ENCODE measurements at places on chromosomes 5 and 9.

DNA sequence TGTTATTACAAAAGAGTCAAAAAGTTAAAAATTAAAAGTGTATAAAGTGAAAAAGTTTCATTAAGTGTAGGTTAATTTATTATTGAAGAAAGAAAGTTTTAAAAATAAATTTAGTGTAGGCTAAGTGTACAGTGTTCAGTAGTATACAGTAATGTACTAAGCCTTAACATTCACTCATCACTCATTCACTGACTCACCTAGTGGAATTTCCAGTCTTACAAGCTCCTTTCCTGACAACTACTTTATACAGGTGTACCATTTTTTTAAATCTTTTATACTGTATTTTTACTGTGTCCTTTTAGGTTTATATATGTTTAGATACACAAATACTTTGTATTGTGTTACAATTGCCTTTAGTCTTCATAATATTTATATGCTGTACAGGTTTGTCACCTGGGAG lies 530.2 kb upstream of the FAM174A start:
- no peak for DNase-seq

GRCh38 chr9:109556061-109556460 lies 58.0 kb upstream of the PTPN3 start:
- DNase-seq, result no peak

- no peak for DNase-seq
These were observed 564.9 kb downstream of the SEMA5A start for GRCh38 chr5:8981016-8981415.

- no peak for DNase-seq
These were observed 1.7 kb downstream of the EBF1 start for GRCh38 chr5:159097784-159098602.

DNA sequence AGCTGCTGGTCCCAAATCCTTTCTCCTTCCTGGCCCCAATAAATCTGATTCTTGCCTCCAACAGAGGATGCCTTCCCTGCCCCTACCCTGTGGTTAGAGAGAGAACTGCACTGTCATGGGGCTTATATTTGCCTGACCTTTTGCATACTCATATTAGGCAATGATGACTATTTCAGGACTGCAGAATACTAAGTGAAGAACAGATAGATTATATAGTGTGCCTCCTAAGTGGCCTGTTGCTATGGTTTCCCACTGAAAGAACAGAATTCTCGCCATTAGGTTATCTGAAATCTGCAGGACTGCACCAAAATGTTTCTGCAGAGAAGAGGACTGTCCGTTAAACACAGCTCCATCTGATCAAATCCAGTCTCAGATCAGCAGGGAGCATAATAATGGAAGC lies 87.3 kb upstream of the CCNG1 start:
- DNase-seq, result no peak

DNA sequence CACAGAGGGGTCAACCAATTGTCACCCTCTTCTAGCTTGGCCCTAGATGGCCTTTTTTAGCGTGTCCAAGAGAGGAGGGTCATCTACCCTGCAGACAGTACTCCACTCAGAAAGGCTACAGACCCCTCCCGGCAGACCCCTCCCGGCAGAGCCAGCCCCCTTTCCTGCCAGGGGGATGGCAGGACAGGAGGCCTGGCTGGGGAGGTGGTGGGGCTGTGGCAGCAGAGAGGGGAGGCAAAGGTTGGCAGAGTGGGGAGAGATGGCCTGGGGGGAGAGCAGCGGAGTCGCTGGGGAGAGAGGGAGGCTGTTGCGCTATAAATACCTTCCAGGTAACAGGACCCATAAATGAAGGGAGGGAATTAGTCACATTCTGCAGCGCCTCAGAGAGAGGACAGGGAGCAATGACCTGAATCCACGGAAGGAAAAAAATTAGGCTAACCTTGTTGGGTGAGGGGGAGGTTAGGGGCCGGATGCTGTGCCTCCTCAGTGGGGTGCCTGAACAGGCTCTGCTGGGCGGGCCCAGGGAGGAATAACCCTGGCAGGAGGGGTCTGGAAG lies 32.9 kb upstream of the PSD2 start:
- DNase-seq, result no peak

- no peak for DNase-seq
These were observed 457.9 kb downstream of the RAB3C start for GRCh38 chr5:59040804-59041201.

GRCh38 chr5:88089719-88090390 lies 178.8 kb downstream of the TMEM161B start:
- no peak for DNase-seq

- no peak for DNase-seq
These were observed at the start of gene SH3GL2 for GRCh38 chr9:17578911-17579793. Gene SH3GL2, plus strand, starts transcription at chr9:17579066.

DNA sequence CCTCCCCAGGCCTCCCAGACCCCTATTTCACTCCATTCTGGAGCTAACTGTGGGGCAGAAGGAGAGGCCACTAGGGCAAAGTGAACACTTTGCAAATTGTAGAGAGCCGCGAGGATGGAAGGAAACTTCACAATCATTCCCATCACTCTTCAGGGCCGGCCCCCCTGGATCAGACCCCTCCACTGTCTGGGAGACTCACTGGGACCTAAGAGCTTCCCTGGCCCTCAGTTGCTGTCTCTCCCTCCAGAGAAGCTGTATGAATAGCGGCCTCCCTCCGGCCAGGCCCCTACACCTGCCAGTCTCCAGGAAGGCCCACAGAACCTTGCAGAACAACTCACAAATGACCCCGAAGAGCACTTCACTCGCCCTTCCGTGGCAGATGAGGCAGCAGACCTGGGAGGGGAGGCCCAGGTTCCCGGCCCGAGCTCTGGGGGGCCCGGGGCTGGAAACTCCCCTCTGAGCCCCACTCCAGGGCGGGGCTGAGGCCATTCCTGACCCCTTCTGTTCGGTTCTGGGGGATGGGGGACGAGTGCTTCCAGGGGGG lies 141.9 kb upstream of the IER5L start:
- DNase-seq, result no peak

GRCh38 chr5:95760273-95761191 lies 29.4 kb downstream of the RHOBTB3 start:
- no peak for DNase-seq

GRCh38 chr5:179749857-179750508 lies 17.4 kb downstream of the MAML1 start:
- DNase-seq, result no peak

GRCh38 chr9:93037476-93037971 lies 21.0 kb upstream of the SUSD3 start:
- DNase-seq, result no peak

GRCh38 chr5:58407042-58407719 lies 52.7 kb downstream of the PLK2 start:
- no peak for DNase-seq

GRCh38 chr5:671459-672328 lies 21.5 kb downstream of the TPPP start:
- peak; percentile 33 for DNase-seq

DNA sequence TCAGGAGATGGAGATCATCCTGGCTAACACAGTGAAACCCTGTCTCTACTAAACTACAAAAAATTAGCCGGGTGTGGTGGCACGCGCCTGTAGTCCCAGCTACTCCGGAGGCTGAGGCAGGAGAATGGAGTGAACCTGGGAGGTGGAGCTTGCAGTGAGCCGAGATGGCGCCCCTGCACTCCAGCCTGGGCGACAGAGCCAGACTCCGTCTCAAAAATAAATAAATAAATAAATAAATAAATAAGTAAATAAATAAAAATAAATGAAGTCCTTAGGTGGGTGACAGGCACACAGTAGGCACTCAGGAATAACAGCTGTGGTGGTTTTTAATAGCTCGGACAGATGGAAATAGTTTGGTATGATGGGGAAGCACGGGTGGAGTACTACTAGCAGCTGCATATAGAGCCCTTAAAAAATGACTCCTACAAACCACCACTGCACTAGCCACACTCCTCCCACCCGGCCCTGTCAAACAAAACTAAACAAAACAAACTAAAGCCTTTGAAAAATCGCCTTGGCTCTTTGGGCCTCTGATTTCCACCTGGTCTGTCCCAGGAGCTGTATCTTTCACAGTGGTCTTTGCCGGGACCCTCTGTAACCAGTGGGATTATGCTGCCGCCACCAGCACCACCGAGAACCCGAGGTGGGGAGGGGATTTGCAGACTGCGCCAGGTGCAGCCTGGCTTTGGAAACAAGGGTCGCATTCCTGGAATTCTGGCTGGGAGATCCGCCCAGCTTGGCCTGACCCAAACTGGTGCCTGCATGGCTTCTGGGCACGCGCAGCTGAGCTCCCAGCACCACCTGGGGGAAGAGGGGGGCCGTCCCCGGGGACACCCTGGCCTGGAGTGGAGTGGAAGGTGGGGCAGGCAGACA lies 5.1 kb upstream of the WDR5 start:
- DNase-seq, result no peak

DNA sequence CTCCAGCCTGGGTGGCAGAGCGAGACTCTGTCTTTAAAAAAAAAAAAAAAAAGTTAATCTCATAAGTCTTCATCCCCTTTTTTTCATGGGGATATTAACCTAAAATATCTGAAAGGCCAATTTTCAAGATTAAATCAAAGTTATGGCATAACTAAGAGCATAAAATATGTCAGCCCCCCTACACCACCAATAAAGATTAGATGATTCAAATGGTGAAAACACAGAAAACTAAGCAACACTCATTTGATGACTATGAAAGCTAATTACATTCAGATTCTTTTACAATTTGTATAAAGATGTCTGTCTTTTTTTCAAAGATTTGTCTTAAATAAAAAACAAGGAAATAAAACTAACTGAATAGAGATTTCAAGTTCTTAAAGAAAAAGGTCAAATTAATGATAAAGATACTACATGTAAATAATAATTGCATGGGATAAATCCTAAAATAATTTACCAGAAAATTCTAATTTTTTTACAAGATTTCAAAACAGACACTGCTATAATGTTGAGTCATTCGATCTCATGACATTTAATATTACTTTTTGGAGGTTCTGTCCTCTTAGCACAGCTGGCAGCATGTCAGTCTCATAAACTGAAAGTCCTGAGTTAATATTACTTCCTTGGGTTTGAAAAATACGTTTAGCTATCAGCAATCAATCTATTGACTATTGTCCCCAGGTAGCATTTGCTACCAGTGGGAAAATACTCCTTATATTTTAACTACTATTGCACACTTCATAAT lies 112.9 kb downstream of the KIAA0825 start:
- DNase-seq, result no peak

DNA sequence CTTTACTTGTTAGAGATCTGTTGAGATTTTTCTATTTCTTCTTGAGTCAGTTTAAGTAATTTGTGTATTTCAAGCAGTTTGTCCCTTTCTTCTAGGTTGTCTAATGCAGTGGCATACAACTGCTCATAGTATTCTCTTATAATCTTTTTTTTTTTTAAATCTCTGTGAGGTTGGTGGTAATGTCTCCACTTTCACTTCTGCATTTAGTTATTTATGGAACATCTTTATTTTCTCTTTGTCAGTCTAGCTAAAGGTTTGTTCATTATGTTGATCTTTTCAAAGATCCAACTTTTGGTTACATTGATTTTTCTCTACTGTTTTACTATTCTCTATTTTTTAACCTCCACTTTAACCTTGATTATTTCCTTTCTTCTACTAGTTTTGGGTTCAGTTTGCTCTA lies 13.8 kb downstream of the FOXE1 start:
- DNase-seq, result no peak

DNA sequence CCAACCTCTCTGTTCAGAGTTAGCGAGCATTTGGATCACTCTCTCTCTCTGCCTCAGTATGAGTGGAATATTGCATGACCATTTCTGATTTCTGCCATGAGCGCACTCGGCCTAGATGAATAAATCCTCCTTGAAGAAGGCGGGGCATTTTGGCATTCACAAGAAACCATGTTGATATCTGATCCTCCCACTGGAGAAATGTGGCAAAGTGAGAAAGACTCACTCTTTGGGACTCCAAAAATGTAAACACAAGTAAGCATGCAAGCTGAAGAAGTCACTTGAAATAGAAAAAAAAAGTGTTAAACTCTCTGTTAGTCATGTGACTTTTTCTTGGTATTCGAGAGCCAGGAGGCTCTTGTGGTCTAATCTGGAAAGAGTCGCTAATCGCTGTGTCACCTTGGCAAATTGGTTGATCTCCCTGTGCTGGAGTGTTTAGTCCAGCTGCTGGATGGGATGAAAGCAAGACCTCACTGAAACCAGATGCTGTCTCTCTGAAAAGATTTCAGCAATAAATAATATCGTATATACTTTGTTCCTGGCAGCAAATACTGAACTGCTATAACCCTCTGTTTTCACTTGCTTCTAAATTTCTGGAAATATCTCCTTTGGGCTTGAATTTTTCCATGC lies 95.5 kb downstream of the GHR start:
- no peak for DNase-seq

DNA sequence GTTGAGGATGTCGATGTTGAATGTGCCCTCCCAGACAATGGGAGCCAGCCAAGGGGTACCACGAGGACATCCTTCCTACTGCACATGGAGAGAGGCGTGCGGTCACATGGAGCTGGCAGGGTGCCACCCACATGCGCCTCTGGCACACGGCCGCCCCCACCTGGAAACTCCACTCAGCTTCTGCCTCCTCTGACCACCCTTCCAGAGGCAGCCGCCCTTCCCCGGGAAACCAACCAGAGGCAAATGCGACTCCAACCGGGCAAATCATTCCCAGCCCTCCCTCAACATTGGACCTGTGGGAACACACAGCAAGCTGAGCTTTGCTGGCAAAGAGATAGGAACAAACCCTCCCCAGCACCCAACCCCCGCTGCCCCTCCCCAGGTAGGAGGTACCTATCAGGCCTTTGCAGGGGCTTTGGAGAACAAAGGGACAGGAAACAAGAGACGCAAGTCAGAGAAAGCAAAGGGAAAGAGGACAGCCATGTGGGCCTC lies 17.5 kb downstream of the ABO start:
- DNase-seq, result no peak

GRCh38 chr9:112823257-112823656 lies 67.4 kb downstream of the SLC46A2 start:
- no peak for DNase-seq

DNA sequence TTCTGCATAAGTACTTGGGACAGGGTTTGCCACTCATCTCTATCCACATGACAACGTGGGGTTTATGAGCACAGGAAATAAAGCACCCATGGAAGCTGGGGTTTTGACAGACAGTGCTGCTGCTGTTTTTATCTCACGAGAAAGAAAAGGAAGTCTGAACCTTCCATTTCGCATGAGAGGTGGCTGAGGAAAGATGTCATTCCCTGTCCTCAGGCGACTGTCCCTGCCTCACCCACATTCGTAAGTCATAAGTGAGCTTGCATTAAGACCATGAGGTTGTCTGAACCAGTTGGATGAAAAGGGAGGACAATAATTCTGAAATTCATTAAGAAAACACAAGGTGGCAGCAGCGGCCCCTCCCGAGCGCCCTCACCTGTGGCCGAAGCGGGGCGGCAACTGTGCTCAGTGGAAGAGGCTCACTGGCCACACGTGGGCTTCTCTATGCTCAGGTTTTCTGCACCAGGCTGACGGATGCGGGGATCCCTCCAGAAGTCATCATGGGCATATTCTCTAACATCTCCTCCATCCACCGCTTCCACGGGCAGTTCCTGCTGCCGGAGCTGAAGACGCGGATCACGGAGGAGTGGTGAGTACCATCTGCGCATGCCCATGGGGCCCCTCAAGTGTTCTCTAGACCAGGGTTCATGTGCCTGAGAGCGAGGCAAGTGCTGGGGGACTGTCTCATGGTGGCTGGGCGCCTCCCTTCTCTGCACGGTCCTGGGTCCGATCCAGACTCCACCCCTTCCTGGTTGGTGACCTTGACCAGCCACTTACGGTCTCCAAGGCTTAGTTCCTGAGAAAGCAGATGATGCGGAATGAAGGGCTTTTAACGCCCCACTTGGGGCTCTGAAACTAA lies 54.7 kb upstream of the SUSD3 start:
- no peak for DNase-seq
